ENCODE measurements at places on chromosomes 1 and 21.
A peak's percentile ranks its signal among the peaks of the same experiment; 100 is the strongest.

DNA sequence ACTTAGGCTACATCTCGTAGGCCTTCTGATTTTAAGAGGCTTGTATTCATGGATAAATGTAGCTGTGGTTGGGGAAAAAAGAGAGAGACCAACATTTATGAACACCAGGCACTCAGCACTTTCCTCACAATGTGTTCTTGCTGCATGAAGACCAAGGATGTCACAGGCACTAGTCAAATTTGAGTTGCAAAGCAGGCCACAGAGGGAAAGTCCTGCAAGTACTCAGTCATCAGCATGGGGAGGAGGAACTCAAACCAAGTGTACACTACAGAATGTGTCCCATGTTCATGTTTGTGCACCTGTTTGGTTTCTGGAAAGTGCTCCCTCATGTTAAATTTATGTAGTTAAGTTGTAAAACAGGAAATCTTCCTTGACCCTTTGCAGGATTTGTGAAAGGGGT, 8.7 kb upstream of the MAP3K7CL start:
- no peak for DNase-seq

DNA sequence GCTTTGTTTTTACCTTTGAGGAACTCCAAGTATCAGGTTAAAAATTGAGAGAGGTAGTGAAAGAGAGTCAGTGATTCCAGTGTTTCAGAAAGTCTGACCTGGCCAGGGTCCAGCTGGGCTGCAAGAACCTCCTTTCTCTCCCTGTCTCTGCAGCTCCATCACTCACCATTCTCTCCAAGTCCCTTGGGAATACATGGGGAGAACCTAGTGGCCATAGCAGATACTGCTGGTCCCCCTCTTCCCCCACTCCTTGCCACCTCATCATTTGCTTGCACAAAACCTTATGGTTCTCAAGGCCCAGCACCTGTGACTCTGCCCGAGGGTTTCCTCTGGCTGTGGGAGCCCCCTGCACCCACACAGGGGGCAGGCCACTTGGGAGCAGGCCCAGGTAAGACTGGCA, 279.5 kb downstream of the KIF26B start:
- DNase-seq = no peak

GRCh38 chr1:204507317-204508105, 8.7 kb upstream of the MDM4 start:
- DNase-seq = no peak

DNA sequence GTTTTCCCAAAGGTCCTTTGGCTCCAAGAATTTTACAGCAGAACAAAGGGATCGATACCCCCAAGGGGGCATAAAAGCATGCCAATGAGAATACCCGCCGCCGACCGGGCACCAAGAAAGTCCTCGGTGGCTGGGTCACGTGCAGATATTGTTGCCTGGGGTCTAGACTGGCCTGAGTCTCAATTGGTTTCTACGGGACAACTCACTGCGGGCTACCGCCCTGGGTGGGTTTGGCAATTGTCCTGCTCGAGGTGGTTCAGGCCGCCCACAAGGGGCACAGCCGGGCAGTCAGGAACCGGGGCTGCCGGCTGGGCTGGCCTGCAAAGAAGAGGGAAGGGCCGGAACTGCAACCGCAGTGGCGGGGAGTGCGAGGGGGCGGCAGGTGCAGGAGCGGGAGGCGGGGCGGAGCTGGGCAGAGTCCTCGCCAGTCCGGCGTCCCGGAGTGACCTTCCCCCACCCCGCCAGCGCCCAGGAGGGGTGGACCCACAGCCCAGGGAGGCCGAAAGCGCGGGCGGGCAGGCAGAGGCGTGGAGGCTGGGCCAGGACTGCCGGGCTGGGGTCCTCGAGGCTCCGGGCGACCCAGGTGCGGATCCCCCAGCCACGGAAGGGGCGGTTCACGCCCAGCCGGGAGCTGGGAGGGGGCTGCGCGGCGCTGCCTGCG, 926 bp upstream of the ATP1B1 start:
- no peak for DNase-seq

DNA sequence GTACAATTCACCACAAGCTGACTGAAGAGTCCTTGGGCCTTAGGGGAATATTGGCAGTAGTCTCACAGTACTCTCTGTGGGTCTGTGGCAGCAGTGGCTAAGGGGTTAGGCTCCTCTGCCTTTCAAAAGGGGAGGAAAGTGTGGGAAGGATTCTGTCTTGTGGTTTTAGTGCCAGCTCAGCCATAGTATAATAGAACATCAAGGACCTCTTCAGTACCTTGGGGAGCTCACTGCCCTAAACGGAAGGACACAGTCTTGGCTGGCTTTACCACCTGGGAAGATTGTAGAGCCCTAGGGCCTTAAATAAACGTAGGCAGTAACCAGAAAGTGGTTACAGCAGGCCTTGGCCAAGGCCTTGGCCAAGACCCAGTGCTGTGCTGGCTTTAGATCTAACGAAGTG, 265.7 kb downstream of the COL11A1 start:
- no peak for DNase-seq

DNA sequence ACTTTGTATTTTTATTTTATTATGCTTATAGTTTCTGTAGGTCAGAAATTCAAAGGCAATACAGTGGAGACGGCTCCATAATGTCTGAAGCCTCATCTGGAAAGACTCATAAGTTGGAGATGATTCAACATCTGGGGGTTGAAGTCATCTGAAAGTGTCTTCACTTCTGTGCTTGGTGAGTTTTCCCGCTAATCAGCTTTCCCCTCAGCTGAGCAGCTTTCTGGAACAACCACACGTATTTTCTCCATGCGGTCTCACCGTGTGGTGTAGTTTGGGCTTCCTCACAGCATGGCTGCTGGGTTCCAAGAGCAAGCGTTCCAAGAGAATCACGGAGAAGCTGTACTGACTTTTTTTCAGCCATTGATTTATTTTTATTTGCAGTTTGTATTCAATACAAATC, 7.6 kb upstream of the DDI2 start:
- no peak for DNase-seq

- DNase-seq = no peak
Measured at GRCh38 chr1:235809688-235810397, 56.9 kb downstream of the LYST start.

GRCh38 chr1:41769068-41769467, 149.7 kb downstream of the HIVEP3 start:
- no peak for DNase-seq

DNA sequence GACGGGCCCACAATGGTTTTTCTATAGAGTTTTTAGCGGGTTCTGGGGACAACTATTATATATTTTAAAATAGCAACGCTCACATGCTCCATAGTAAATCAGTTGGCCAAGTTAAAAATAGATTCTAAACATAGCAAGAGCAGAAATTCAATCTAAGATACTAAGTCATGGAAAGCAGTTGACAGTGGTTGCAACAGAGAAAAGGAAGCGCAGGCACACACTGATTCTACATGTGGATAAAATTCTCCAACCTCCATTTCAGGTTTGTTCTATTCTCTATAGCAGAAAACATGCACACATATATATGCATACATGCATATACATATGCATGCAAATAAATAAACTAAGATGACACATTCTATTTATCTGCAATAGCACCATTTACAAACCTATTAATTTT, 89.6 kb upstream of the HNRNPU start:
- DNase-seq = no peak

- DNase-seq = peak; percentile 52
Measured at GRCh38 chr1:64268653-64269557, 65.5 kb downstream of the UBE2U start.

- DNase-seq = no peak
Measured at GRCh38 chr1:66446261-66447001, 87.5 kb upstream of the SGIP1 start.

- no peak for DNase-seq
Measured at GRCh38 chr1:175863299-175864050, 120.1 kb upstream of the TNR start.

DNA sequence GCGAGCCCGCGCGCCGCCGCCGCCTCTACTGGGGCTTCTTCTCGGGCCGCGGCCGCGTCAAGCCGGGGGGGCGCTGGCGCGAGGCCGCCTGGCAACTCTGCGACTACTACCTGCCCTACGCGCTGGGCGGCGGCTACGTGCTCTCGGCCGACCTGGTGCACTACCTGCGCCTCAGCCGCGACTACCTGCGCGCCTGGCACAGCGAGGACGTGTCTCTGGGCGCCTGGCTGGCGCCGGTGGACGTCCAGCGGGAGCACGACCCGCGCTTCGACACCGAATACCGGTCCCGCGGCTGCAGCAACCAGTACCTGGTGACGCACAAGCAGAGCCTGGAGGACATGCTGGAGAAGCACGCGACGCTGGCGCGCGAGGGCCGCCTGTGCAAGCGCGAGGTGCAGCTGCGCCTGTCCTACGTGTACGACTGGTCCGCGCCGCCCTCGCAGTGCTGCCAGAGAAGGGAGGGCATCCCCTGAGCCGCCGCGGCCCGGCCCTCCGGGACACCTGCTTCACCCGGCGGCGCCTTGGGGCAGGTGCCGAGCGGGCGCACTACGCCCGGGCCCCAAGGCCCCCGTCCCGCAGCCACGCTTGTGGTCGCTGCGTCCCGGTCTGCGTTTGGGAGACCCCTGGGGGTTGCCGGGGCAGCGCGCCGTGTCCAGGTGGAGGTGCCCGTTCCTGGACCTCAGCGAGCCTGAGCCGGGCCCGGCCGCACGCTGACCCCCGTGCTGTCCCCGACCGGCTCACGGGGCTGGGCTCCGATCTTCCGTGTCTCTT, 944 bp downstream of the B3GALT6 start:
- DNase-seq = no peak

GRCh38 chr1:199075792-199076191, 437.0 kb downstream of the PTPRC start:
- DNase-seq = no peak

- DNase-seq = no peak
Measured at GRCh38 chr1:113041569-113042284, 31.3 kb upstream of the LRIG2 start.

DNA sequence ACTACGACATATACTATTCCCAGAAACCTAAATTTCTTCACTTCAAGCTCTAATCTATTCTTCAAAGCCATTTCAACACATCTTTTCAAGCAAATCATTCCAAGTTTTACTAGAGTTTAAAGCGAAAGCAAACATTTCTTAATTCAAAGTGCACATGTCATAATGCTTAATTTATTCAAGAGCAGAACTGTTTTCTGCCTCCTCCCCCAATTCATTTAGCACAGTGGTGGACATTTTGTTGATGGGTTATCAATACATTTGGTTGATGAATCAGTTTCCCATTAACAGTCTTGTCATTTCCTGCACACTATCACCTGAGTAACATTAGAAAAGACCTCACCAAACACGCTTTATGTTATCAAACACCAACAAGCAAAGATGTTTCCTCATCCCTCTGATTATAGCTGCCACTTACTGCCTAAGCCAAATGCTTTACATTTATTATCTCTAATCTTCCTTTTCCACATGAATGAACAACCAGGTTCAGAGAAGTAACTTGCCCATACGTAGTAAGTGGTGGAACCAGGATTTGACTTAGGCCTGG, 2.0 kb downstream of the SRSF4 start:
- DNase-seq = no peak

GRCh38 chr21:34344584-34344983, 19.2 kb upstream of the KCNE2 start:
- DNase-seq = no peak

GRCh38 chr1:31182352-31182751, 57.3 kb downstream of the NKAIN1 start:
- DNase-seq = peak; percentile 54

DNA sequence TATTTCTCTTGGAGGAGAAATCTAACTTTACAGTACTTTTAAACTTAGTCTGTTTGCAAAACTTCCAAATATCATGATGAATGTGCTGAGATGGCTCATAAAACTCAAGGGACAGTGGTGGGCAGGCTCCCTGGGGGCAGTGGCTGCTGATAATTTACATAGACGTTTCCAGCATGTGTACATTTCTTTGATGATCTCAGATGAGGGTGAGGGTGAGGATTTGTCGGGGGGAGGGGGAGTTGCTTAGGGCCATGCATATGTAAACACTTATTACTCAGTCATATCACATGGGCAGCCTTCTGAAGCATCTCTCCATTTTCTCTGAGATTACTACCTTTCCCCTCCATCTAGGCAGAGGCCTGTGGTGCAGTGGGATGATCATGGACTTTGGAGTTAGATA, 152.9 kb upstream of the HMGB4 start:
- DNase-seq = no peak

DNA sequence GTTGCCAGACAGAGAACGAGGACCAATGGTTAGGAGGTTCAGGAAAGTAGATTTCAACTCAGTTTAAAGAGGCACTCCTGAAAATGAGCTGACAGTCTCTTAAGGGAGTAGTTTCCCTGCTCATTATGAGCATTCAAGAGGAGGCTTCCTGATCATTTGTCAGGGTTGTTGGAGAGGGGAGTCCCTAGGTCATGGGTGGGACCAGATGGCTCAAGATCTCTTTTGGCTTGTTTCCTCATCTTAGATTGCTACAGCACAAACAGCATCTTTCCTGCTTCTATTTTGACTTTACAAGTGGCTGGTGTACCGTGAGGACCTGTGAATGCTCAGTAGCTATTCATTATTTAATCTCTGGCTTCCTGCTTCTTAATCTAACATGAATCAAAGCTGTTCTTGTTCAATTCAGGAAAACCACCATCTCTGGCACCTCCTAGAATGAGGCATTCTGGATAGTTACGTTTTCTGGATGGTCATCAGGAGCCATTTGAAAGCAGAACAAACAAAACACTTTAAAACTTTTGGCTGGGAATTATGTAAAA, 47.6 kb downstream of the PEX14 start:
- DNase-seq = no peak

DNA sequence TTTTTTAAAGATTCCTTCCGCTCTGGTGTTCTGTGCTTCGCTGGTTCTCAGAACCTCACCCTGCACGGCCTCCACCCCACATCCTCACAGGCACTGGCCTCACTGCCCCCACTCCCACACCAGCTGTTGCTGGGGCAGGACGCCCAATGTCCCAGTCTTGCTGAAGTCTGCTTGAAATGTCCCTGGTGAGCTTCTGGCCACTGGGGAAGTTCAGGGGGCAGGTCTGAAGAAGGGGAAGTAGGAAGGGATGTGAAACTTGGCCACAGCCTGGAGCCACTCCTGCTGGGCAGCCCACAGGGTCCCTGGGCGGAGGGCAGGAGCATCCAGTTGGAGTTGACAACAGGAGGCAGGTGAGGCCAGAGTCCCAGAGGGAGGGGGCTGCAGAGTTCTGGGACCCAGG, at the start of gene C1QA:
Gene C1QA (plus strand): TSS at position 276 of the 400 bp plus-strand sequence. CDS start 989 bp downstream, outside the sequence.
- no peak for DNase-seq

DNA sequence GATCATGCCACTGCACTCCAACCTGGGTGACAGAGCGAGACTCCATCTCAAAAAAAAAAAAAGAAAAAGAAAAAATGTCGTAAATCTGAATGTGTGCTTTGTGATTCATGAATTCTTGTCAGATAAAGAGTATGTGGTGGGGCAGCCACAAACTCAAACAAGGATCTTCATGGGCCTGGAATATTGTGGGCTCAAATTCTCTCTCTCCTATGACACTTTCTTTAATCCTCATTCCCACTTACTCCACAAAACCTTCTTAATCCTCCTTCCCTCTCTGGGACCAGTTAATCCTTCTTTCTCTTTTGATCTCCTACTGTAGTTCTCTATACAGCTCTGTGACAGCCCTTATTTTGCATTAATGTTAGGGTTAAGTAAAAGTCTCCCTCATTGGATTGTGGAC, 112.3 kb downstream of the AK5 start:
- no peak for DNase-seq

DNA sequence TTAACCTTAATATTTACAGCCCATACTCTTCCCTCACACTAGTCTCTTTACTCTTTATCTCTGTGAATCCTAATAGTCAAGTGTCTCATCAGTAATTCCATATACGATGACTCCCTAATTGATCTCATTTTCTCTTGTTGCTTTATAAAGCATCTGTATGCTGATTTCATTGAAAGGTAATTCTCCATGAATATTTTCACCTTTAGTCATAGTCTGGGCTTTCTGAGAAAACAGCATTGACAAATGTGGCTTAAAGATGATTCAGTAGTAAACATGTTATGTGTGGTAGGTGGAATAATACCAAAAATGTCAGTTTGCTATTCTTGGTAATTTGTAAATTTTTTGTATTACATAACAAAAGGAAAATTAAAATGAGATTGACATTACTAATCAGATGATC, 1176.5 kb downstream of the NCAM2 start:
- no peak for DNase-seq
